ENCODE measurements at places on chromosomes 4 and X. TPM values are rescaled to one million over a fixed set of nuclear protein-coding genes. Genes with fewer than 3 reads are reported as not detected.
A peak's percentile ranks its signal among the peaks of the same experiment; 100 is the strongest.

Gene SLC9B1
- not detected for total RNA-seq

Gene ATP8A1
- 0.69 TPM for total RNA-seq

Gene FAM13A
- total RNA-seq: 6.6 TPM

Gene STPG2
- total RNA-seq: not detected

Gene FRMD7
- not detected for total RNA-seq

- DNase-seq: no peak
These were observed at the start of gene ALAS2 for GRCh38 chrX:55030271-55031205. TSS of gene ALAS2 (minus strand) at chrX:55030977. CDS start at chrX:55026000, 4,977 bp downstream.

DNA sequence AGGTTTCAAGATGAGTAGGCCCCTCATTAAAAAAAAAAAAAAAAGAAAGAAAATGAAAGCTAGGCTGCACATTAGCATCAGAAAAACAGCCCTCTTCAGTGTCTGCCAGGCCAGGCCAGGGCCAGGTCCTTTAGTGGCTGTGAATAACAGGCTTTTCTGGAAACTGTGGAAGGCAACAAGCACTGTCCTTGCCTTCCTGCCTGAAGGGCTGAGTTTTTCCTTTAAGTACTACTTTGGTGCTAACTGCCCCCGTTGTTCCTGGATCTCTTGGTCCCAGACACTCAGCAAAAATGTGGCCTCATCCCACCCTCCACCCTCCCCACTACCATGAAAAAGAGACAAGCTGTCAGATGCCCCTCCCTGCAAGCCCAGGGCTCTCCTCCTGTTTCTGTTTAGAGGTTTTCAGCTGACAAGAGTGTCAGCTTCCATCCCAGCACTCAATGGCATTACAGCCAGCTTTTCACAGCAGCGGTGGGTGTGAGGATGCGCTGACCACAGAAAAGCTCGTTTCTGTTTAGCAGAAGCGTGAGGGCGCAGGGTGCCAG, 174.2 kb downstream of the NHS start:
- DNase-seq: no peak

GRCh38 chr4:83012200-83012686, 1.6 kb upstream of the LIN54 start:
- DNase-seq: peak; percentile 74

DNA sequence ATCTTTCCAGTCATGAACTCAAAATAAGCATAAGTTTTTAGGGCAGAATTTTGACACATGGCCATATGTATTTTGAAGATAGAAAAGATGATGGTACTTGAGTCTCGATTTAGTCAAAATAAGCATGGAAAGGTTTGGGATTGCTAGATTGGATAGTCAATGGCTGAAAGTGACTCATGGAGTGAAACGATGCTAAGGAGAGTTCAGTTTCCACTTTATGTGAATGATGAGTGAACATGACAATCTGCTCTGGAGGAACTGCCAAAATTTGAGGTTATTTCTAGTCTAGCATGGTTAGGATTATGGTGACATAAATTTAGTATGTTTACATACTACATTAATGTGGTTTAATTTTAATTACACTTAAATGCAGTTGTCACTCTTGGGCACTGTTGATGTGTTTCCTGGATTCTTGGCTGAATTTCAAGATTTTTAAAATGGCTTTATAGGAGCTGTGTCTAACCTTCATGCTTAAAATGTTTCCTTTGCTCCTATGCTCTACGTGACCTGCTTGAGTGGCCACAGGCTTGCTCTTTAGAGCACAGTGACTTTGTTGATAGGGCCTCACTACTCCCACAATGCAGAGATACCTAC, 17.1 kb downstream of the DDX3X start:
- DNase-seq: no peak

DNA sequence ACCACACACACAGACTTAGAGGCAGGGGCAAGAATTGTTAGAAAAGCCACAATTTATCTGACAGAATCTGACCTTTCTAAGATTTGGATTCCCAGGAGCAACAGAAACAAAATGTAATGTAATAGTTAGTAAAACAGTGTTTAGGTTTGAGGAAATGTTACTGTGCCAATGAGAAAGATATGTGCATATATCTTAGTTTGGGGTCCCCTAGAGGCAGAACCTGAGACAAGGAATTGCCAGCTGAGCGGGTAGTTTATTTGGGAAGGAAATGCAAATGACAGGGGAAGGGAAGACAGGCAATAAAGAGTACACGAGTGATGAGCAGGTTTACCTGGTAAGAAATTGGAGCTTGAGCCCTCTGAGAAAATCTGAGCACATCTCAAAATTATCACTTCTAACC, 31.3 kb upstream of the DDX53 start:
- DNase-seq: no peak

DNA sequence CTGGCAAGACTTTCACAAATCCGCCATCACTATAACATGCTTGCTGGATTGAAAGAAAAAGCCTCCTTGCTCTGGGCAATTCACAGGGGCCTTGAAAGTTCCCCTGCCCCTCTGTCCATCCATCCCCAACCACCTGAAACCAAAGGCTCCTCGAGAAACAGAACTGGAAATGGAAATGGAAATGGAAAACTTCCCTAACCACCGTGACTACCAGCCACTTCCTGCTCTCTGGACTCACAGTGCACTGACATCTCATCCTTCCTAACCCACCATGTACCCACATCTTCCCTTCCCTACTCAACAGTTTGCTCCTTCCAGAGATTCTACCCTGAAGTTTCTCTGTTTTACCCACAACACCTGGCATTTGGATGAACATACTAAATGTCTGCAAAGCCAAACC, 603.6 kb upstream of the DIPK2B start:
- DNase-seq: no peak

- DNase-seq: peak; percentile 2
These were observed 88.6 kb upstream of the PRPS2 start for GRCh38 chrX:12702509-12703091.

- DNase-seq: no peak
These were observed 21.7 kb upstream of the CXCL8 start for GRCh38 chr4:73718375-73719373.

GRCh38 chr4:107380190-107380589, 339.8 kb downstream of the PAPSS1 start:
- DNase-seq: no peak

DNA sequence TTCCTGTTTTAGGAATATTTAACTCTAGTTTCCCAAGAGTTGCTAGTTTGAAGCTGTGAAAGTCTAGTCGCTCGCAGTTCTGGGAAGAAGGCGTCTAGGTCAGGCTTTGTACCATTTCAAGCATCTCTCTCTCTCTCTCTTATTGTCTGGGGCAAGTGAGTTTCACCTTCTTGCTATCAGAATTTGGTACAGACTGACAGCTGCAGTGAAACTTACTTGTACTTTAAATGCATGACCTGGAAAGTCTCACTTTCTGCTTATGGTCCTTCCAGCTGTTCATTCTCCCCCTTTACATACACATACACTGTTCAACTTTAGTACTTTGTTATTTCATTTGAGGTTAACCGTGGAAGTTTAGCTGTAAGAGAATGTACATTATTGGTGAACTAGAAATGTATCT, 4.4 kb downstream of the FRMPD4 start:
- no peak for DNase-seq

GRCh38 chr4:94244829-94245185, 37.1 kb downstream of the SMARCAD1 start:
- DNase-seq: no peak

DNA sequence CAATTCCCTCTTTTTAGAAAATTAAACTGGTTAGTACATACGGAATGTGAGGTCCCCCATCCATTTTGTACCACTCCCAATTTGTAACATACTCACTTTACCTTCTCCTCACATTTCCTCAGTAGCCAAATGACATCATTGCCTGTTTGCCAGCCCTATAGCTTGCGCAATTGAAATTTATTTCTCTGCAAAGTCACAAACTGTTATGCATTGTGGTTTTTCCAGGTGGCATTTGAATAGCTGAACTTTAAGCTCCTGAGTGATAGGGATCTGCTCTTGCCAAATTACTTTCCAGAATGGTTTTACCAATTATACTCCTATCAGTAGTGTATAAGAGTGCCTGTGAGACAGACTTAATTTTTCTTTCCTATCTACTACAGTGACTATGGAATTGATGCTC, 7.7 kb downstream of the COL4A5 start:
- DNase-seq: no peak

DNA sequence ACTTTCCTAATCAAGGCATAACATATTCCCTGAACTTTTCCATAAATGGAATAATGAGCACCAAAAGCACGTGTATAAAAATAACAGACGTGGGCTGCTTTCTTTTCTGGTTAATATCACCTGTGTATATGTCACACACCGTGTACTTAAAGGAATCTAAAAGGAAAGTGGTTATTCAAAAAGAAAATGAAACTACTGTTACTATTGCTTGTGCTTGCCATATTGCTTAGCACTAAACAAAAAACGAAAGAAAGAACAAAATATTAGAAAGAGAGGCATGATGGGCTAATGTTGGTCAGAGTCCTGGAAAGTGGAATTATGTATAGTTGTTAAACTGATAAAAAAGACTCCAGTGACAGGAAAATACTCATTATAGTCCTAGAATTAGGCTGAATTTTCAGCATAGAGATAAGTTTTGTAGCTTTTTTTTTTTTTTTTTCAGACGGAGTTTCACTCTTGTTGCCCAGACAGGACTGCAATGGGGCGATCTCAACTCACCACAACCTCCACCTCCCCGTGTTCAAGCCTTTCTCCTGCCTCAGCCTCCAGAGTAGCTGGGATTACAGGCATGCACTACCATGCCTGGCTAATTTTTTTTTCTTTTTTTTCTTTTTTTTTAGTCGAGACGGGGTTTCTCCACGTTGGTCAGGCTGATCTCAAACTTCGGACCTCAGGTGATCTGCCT, 123.2 kb downstream of the PABPC4L start:
- no peak for DNase-seq

DNA sequence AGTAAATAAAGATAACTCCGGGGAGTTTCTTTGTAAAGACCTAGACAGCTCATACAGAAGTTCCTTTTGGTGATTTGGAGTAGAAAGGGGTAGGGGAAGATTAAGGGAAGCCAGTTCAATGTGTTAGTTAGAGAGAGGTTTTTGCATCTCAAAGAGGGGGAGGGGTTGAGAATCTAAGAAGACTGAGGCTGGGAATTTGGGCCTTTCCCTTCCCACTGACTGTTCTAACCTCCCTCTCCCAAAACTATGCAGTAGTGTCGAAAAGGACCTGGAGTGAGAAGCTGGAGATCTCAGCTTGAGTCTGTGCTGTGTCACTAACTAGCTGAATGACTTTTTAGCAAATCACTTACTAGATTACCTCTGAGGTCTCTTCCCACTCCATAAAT, 55.7 kb upstream of the CCDC160 start:
- DNase-seq: no peak

DNA sequence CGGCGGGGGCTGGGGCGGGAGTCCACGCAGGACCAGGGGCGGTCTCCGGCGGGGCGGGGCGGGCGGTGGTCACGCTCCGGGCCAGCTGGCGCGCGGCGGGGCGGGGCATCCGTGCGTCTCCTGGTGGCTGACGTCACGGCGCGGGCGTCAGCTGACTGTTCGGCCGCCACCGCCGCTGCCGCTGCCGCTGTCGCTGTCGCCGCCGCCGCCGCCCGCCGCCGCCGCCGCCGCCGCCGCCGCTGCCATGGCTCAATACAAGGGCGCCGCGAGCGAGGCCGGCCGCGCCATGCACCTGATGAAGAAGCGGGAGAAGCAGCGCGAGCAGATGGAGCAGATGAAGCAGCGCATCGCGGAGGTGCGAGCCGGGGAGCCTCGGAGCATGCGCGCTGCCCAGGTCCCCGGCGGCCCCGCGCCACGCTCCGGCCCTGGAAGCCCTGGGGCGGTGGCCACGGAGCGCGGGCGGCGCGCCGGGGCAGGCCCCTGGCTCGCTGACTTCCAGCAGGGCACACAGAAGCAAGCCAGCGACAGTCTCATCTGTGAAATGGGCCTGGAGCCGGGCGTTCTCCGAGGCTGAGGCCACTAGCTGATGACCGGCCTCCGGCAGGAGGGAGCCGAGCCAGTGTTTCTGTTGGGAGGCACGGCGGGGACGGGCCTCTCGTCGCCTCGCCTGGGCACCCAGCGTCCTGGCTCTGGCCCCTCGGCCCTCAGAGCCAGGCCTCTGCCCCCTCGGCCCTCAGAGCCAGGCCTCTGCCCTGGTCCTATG, at the start of gene FAM50A:
Gene FAM50A (plus strand): TSS at position 150 of the 763 bp plus-strand sequence. CDS start 95 bp downstream, at position 245.
- peak; percentile 69 for DNase-seq

DNA sequence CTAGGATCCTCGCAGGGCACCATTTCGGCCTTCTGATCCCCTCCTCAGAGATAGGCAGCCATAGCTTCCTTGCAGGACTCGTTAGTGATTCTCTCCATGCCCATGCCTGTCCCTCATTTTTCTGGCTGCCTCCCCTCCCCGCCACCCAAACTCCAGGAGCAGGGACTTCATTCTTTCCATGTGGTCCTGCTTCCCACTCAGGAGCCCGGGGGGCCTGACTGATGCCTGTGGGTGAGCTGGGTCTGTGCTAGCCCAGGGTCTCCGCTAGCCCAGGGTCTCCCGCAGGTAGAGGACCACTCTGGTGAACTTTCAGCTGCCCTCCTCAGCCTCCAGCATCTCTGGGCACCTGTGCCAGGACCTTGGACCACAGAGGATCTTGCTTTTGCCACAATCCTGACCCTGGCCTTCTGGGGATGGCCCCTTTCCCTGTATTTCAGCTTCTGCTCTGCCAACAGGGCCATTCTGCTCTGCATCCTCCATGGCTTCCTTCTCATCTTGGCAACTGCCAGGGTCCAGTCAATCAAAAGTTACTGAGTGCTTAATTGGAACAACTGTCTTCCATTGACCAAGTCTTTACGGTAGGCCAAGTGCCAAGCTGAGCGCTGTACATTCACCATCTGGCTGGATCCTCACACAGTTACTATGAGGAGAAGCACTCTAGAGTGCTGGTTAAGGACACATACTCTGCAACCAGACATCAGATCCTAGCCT, 152.2 kb downstream of the EFNB1 start:
- no peak for DNase-seq

- no peak for DNase-seq
These were observed 5.3 kb upstream of the VMA21 start for GRCh38 chrX:151391722-151392121.

- no peak for DNase-seq
These were observed at the start of gene KCND1 for GRCh38 chrX:48971249-48972219. TSS of gene KCND1 (minus strand) at chrX:48971844. CDS start at chrX:48970271, 1,573 bp downstream.

- DNase-seq: no peak
These were observed 193.2 kb upstream of the KLF3 start for GRCh38 chr4:38470735-38471262.

DNA sequence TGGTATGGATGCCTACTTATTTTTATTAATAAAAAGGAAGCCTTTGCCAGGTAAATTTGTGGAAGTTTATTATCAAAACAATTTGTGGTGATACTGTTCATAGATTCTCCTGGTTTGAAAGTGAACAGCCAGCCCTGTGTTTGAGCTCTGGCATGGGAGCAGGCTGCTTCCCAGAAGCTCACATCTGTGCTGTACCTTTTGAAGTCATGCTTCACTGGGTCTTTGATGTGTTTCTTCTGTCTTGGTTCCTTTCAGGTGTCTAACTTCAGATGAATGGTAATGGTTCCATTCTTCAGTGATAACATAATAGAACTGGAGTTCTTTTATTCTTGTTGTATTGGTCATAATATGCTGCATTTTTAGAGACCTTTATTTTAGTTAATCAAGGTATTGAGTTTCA, 85.5 kb downstream of the BMPR1B start:
- DNase-seq: no peak

GRCh38 chrX:13855689-13856450, 39.0 kb upstream of the GPM6B start:
- no peak for DNase-seq

Measured in HT-29 (cell line).